ENCODE measurements at places on chromosomes 16 and 17. TPM values are rescaled to one million over a fixed set of nuclear protein-coding genes. Genes with fewer than 3 reads are reported as not detected.

Gene SLC47A2
- 0.40 TPM for total RNA-seq

Gene DOC2B
- 2.2 TPM for total RNA-seq

Gene KRTAP9-2
- total RNA-seq = not detected

Gene CDH13
- total RNA-seq = 7.1 TPM

Gene DHRS7C
- 0.31 TPM for total RNA-seq

Gene TP53TG3D
- total RNA-seq = not detected

Gene ACACA
- 72.1 TPM for total RNA-seq

Gene HAS3
- 21.1 TPM for total RNA-seq

Gene UTS2R
- not detected for total RNA-seq

Gene P2RX1
- 5.9 TPM for total RNA-seq

Gene SLC35G6
- not detected for total RNA-seq

Gene MT1M
- 60.6 TPM for total RNA-seq

Gene KCNG4
- not detected for total RNA-seq

Gene CCL3
- total RNA-seq = 4.2 TPM

Gene CRHR1
- total RNA-seq = not detected

Gene SMIM36
- not detected for total RNA-seq

Gene ZG16
- 1,315 TPM for total RNA-seq

Gene TNFSF13
- 77.2 TPM for total RNA-seq

Gene KRTAP1-5
- not detected for total RNA-seq

Gene MEIOC
- not detected for total RNA-seq
